ENCODE measurements at places on chromosomes 2 and 18.

DNA sequence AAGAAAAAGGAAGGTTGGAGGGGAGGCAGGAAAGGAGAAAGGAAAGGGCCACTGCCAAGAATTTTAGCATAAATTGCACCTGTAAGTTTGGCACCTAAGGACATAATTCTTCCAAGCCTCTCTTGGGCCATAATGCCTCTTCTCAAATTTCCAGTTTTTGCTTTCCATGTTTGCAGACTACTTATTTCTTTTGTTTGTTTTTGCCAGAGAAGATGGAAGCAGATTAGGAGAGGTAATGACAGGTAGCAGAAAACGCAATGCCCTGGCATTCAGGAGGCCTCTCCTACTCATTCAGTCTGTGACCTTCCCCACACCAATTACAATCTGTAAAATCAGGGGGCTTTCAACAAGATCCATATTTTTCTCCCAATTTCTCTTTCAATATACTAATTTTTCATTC is 56.8 kb downstream of the MRPL33 start:
- no peak for DNase-seq

GRCh38 chr2:154623819-154624218 is 74.7 kb upstream of the KCNJ3 start:
- DNase-seq: peak; percentile 70

GRCh38 chr2:71380665-71381064 is 49.1 kb downstream of the ZNF638 start:
- DNase-seq: no peak

DNA sequence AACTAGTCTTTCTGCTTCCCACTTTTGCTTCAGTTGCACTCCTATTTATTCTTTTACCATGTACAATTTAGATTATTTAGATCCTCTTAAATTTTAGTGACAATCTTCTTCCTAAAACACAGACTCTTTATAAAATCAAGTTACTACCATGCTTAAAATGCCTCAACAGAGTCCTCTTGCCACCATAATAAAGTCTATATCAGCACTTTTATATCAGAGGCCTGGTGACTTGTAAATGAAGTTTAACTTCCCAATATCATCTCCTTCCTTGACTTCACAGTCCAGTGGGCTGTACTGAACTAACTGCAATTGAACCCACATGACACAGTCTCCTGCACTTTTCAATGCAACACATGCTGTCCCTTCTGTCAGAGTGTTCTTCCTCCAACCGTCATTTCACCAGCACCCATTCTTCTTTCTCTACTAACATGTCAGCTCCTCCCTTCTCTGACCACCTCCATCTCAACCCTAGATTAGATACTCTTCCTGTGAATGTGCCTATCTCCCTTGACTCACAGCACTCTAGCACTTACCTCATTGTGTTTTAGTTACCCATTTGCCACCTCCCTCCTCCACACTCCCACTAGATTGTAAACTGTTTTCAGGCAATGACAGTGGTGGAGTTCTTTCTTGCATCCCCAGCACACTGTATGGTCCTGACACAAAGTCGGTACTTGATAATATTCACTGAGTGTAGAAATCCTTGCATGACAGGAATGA is 414.9 kb downstream of the SATB2 start:
- DNase-seq: no peak

GRCh38 chr2:10079266-10079869 is 843 bp downstream of the CYS1 start:
- DNase-seq: peak; percentile 19

DNA sequence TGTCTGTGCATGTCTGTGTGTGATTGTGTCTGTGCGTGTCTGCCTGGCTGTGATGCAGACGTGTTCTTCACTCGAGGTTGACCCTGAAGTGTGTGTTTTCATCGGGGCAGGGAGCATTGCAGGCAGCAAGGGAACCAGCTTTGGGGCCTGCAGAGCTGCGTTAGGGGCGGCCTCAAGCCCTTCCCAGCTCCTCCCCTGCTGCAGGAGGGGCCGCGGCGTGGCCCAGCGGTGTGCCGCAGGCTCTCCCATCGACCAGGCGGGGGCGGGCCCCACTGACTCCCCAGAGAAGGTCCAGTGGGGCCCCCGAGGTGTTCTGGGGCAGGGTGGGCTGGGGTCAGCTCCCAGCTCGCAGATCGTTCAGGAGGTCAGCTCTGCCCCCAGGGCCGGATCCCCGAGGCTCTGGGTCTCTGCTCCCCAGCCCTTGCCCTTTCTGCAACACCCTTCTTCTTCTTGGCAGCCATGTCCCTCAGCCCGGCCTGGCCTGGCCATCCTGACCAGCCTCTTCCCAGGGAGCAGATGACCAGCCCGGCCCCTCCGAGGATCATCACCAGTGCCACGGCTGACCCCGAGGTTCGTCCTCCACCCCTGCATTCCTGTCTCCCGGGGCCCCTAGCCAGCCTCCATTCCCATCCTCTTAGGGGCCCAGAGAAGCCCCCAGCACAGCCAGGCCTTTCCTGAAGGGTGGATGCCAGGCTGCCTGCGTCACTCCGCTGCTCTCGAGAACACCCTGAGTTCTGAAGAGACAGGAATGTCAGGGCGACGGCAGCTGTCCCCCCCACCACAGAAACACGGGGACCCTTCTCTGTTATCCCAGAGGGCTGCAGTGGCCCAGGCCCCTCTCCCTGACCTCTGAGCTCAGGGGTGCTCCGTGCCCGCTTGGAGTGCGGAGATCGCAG is 11.1 kb upstream of the KLHL30 start:
- DNase-seq: no peak

GRCh38 chr2:11746807-11747459 is 501 bp downstream of the LPIN1 start:
- DNase-seq: peak; percentile 35

DNA sequence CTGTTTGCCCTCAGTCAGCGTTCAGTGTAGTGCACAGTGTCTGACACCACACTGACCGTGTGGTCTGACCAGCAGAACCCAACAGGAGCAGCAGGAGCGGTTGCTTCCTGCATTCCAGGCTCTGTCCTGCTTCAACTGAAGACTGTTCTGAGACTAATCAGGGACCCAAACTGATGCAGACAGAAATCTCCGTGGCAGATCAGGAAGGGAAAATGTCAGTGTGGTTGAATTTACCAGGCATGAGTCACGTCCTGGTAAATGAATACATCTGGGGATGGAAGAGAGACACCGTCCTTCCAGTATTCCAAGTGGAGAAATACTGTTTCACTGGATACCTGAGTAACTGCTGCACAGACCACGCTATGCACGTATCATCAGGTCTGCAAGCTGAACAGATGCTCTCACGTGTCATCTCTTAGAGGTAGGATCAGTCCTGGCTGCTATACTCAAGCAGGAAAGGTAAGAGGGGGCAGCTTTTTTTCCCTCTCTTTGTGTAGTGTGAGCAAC is 223.6 kb upstream of the EPAS1 start:
- DNase-seq: no peak

- no peak for DNase-seq
These were observed 83.1 kb downstream of the TRIP12 start for GRCh38 chr2:229838729-229839128.

DNA sequence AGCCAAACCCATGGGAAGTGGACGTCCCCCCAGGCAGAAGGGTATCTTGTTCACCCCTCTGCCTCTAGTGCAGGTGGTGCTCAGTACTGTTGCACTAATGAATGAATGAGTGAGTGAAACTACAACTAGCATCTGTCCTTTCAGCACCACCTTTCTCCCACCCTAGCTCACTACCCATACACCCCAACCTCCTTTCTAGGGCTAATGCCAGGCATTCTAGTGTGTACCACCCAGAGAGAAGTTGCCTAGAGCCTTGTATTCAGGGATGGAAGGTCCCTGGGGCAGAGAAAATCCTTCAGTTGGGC is 22.5 kb downstream of the CCT7 start:
- DNase-seq: no peak

- DNase-seq: no peak
These were observed 55.7 kb downstream of the RND3 start for GRCh38 chr2:150431561-150432311.

- peak; percentile 72 for DNase-seq
These were observed 214.4 kb upstream of the EPAS1 start for GRCh38 chr2:46082531-46083485.

GRCh38 chr2:224908818-224909217 is 133.4 kb downstream of the DOCK10 start:
- no peak for DNase-seq

- DNase-seq: no peak
These were observed 16.4 kb upstream of the CYS1 start for GRCh38 chr2:10096641-10097040.

- no peak for DNase-seq
These were observed 41.1 kb downstream of the ZNF516 start for GRCh38 chr18:76453932-76454331.

DNA sequence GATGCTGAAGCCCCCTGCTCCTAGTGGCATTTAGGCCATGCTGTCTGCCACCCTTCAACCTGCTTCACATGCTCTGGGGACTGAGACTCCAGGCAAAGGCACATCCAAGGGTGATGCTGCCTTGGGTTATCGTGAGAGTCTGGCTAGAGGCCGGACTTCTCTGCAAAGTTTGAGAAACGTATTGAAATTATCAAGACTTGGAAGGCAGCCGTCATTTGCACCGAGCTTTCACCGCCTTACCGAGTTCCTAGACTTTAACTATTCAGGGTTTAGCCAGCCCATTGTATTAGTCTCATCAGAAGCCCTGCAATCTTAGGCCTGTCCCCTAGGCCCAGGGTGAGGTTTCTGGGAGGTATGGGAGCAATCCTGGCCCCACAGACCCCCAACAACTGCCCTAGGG is 34.0 kb downstream of the RDH14 start:
- DNase-seq: no peak

GRCh38 chr2:231396058-231396821 is 730 bp downstream of the B3GNT7 start:
- no peak for DNase-seq

GRCh38 chr2:129716781-129717559 is 262.5 kb upstream of the RAB6C start:
- no peak for DNase-seq

DNA sequence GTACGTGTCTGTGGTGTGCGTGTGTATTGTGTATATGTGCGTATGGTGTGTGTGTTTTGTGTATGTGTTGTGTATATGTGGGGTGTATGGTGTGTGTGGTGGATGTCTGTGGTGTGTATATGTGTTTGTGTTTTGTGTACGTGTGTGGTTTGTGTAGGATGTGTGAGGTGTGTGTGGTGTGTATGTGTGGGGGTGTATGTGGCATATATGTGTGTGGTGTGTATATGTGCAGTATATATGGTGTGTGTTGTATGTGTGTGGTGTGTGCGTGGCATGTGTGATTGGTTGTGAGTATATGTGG is 101.3 kb downstream of the CLIP4 start:
- no peak for DNase-seq

DNA sequence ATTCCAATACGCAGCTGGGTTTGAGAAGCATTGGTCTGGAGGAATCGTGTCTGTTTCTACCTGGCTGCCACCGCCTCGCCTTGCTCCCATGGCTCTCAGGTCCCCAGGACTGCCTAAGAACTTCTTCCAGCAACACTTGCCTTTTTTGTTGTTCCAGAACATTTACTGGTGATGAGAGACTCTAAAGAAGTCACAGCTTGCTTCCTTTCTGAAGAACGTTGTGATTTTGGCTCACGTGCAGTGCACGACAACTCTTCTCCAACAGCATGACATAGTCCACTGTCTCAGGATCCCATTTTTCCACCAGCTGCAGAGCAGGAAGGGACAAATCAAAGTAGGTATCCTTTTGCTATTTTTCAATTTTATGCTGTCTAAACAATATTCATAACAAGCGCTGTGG is 940.9 kb downstream of the SLC4A3 start:
- DNase-seq: no peak

DNA sequence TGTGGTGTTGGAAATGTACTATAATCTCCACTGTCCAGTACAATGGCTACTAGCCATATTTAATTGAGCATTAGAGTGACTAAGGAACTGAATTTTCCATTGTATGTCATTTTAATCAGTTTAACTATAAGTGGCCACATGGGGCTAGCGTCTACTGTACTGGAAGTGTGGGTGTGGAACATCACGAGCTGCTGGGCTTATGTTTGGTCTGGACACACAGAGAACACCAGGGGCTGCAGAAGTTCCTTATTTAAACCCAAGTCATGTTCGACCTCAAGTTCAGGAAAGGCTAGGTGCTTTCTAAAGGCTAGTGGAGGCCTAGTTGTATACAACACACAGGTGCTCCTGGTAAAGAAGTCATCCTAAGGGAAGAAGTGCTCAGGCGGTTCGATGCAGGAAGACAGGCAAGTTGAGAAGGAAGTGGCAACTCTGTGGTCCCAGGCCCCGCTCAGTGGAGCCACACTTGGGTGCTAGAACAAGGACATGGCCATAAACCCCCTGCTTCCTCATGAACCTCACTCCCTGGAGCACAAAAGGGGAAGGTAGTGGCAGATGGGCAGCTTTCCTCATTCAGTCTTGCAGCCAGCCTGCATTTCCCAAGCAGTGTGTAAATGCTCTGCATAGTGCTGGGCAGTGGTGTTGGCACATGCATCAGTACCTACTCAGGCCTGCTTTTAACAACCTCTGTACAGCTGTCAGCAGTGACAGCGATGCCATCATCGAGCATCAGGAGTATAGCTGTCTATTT is 13.3 kb downstream of the LGALSL start:
- DNase-seq: peak; percentile 90
